ENCODE measurements at places on chromosomes 7 and 10.

GRCh38 chr10:73519336-73519735, 23.5 kb upstream of the PPP3CB start:
- DNase-seq = no peak

GRCh38 chr7:100469227-100470044, 5.4 kb upstream of the SPACDR start:
- peak; percentile 69 for DNase-seq

GRCh38 chr10:20855398-20856038, 41.6 kb downstream of the NEBL start:
- DNase-seq = peak; percentile 10

GRCh38 chr10:77236700-77237099, 400.9 kb downstream of the KCNMA1 start:
- DNase-seq = no peak

DNA sequence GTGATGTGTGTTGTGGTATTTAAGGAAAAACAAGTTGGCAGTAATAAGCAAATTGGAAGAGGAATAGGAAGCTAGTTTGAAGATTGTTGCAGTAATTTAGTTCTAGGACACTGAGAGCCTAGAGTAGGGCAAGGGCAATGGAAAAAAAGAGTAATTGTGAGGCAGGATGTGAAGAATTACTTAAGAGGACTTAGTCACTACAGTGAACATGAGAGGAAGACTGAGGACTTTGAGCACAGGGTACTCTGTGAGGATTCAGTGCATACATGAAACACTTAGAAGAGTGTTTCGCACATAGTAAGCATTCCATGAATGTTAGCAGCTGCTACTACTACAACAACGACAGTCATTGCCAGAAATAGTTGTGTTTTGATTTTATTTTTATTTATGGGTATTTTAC, 30.9 kb upstream of the DKK1 start:
- DNase-seq = no peak

GRCh38 chr10:60086421-60086820, 180.1 kb upstream of the CCDC6 start:
- no peak for DNase-seq

DNA sequence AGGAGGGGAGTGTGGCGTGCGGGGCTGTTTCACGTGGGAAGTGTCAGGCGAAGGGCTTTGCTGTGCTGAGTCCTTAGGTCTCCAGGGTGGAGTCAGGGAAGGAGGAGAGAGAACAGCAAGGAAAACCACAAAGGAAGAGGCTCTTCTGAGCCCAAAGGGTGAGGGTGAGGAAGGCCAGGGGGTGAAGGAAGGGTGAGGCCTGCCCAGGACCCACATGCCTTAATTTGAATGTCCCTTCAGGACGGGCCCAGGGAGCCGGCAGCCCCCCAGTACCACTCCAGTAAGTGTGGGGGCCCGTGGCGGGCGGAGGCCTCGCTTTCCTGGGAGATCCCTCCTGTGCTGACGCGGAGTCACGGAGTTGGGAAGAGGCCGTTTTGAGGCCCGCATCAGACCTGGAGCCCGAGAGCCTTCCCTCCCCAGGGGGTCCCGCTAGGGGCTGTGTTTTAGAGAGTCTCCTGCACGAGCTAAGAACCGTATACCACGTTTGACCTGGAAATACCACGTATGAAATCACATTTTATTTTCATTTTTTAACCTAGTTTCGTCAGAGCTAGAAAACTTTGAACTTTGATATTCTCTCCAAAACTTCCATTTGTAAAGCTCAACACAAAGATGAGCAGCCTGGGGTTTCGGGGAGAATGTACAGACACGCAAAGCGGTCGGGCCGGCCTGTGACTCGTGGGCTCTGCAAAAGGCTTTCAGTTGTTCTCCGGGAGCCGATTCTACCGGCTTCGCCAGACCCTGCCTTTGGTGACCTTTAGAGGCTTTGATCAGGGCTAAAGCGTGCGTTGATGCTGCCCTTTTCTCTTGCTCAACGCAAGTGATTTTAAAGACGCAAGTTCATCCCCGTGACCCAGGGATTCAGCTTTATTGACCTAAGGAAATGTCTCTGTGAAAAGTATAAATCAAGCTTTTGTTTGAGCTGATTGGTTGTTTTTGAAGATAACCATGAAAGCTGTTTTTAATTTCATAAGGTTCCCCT, 23.6 kb upstream of the TTYH3 start:
- DNase-seq = no peak

DNA sequence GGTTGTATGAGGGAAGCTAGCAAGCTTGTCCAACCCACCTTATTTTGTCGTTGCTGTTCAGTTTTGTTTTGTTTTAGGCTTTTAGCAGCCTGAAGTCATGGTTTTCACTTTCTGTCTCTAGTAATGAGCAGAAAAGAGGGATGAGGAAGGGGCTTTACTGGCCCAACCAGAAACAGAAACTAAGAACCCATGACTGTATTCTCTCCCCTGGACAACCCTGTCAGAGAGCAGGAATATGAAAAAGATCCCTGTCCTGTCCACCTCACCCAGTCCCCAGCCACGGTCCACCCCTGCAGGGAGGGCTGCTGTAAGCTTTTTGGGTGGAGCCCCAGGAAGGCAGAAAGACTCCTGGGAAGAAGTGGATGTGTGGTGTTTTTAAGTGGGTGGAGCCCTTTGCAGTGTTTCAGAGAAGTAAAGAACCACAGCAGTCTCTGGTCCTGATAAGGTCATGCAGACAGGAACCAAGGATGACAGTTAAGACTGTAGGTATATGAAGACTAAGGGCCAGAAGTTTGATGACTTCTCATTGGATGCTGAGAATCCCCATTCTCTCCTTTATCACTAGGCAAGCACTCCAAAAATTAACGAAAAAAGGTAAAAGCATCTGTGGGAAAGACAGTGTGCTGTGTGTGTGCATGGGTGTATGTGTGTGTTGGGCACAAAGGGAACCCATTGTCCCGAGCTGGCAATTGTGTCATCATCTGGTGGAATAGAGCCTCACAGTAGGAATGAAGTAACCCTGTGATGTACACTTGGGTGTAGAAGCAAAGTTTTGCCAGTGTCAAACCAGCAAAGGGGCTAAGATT, 13.8 kb downstream of the MRPL32 start:
- peak; percentile 64 for DNase-seq

DNA sequence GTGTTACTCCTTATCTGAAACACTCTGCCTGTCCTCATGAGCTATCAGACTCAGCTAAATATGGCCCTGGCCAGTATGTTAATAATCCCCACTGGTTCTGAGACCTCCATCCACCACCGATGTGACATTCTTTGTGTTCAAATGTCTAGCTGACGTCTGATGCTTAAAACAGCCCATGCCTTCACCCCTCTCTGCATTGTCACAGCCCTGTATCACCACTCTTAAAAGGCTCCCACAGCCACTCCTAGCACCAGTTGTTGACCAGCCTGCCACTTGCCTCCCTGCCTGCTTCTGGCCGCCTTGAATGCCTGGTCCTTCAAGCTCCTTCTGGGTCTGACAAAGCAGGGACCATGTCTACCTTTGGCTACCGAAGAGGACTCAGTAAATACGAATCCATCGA, at the start of gene LMOD2:
TSS of gene LMOD2 (plus strand) at position 253 of the 400 bp plus-strand sequence. CDS start at position 351, 98 bp downstream.
- no peak for DNase-seq

DNA sequence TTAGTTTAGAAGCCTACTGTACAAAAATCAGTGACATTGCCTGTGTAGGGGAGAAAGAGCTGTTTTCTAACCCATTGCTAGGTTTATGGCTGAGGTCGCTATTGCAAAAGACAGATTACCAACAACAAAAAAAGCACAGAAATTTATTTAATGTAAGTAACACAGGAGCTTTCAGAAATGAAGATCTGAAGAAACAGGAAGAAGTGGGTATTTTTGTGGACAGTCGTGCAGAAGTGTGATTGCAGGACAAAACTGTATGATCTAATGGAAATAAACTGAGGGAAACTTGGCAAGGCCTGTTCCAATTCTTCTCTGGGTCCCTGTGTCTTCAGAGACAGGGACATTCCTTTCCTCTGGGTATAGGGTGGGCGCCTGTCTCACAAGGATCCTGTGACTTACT, 87.4 kb downstream of the APBB1IP start:
- no peak for DNase-seq

DNA sequence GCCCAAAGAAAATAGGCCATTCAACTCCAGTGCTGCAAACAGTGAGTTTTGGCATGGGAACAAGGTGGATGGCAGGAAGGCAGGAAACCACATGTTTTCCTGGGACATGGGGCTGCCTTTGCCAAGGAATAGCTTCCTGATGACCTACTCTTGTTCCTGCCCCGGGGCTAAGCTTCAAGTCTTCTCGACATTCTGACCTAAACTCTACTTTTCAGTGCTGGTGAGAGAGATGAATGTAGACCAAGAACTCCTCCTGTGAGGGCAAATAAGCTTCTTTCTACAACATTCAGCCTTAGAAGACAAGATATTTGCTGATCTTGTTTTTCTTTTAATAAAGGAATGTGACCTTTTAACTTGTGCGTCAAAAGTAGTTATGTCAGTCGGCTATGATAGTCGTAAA, 199.0 kb downstream of the GPR37 start:
- DNase-seq = no peak

DNA sequence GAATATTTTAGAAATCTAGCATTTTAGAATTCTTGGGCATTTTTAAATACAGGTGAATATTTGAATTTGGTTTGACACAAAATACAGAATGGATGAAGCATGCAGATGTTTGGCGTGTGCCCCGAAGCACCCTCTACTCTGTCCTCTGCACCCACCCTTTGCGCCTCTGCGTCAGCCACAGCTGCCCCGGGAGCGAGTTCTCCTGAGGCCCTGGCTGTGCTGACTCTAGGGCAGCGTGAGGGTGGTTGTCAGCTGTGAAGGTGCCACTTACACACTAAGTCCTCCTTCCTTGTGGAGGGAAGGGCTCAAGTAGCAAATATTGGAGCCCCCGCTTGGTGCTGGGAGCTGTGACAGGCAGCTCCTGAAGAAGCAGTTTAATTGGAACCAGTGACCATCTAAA, 48.4 kb downstream of the DAGLB start:
- DNase-seq = no peak

GRCh38 chr10:105844241-105844640, 1203.2 kb downstream of the SORCS3 start:
- no peak for DNase-seq

DNA sequence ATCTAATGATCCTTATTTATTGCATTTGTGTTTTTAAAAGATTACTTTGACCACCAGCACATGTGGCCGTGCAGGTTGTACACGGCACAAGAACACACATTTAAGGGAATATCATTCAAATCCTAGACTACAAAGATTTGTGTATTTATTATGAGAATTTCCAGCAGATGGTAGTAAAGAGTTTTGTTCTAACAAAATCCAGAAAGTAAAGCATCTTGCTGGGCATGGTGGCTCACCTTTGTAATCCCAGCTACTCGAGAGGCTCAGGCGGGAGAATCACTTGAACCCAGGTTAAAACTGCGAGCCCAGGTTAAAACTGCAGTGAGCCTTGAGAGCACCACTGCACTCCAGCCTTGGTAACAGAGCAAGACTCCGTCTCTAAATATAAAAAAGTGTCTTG, 31.5 kb downstream of the MACROH2A2 start:
- no peak for DNase-seq

DNA sequence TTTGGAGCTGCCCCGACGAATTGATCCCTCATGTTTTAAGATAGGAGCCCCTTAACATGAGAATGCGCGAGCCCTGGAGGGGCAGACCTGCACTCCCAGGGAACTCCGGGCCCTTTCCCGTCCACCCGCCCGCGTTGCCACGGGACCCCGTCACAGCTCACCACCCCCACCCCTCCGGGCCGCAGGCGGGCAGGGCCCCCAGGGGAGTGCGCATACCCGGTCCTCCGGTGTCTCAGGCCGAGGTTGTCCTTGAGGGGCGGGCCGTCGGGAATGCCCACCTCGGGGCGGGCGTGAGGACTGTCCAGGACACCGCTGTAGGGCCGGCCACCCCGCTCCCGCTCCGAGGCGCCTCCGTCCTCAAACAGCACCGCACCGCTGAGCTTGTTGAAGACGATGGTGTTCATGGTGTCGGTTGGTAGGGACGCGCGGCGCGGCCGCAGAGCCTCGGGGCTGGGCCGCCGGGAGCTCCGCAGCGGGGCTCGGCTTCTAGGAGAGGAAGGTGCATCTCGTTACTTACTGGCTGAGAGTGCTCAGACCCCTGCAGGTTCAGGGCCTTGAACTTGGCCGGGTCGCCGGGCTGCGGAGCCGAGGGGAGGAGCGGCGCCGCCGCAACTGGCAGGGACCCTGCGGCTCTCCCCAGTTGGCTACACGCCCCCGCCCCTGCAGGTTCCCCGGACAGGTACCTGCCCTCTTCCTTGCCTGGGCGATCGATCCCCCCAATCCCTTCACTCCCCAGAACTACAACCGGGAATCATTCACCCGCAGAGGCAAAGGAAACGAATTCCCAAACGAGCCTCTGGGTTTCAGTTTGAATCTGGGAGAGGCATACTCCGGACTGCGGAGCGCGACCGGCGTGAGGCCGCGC, 2.4 kb downstream of the MKX start:
- peak; percentile 20 for DNase-seq

- no peak for DNase-seq
Measured at GRCh38 chr10:29841724-29842649, 207.2 kb upstream of the SVIL start.

GRCh38 chr7:134470864-134471263, 12.0 kb upstream of the AKR1B1 start:
- DNase-seq = no peak

DNA sequence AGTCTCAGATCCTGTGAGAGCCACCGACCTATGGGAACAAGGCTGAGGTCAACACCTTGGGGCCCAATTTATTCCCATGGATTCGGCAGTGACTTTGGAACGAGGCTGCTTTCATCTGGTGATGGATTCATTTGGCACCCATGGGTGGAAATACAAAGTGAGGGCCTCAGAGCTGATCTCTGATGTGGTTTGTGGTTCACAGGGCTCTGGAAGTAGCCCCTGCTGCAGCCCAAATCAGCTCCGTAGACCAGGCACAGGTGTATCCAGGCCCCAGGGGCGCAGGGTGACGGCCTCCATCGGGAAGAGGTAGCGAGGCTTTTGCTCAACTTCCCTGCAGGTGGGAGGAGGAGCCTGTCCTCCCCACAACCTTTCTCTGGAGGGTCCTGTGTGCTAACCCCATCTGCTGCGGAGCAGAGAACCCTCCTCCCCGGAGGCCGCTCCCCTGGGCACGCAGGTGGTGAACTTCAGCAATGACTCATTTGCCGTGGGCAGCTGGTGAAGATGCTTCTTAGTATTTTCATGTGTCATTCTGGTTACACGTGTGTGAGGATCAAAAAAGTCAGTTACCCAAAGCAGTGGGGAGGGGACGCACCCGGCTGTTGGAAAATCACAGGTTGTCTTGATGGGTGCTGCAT, 7.5 kb upstream of the JAKMIP3 start:
- DNase-seq = no peak

- DNase-seq = peak; percentile 32
Measured at GRCh38 chr10:86203162-86203905, 163.3 kb downstream of the GRID1 start.

GRCh38 chr7:99928994-99929729, at the start of gene GJC3:
Gene GJC3 (minus strand): TSS chr7:99929620. CDS start chr7:99929620, 0 bp downstream.
- DNase-seq = peak; percentile 37

- DNase-seq = no peak
Measured at GRCh38 chr10:4763960-4764428, 62.0 kb upstream of the AKR1E2 start.
